ENCODE measurements at places on chromosomes 11 and 22.

- DNase-seq: no peak
These were observed 108.1 kb downstream of the EFCAB6 start for GRCh38 chr22:43704051-43704450.

DNA sequence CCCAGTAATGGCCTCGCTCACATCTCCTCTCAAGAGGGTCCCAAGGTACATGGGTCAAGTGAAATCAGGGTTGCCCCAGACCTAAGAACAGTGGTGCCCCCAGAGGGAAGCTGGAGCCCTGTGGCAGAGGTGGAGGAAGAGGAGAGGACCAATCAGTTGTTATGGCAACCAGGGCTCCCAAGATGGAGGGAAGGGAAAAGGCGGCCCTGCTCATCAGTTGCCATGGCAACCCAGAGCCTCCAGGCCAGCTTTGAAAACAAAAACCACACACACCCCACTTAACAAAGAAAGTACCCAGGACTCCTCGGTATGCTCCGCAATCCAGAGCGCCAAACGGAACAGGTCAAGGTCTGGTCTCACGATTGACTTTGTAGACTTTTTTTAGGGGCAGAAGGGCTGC, 53.5 kb upstream of the SLC35C1 start:
- DNase-seq: no peak

DNA sequence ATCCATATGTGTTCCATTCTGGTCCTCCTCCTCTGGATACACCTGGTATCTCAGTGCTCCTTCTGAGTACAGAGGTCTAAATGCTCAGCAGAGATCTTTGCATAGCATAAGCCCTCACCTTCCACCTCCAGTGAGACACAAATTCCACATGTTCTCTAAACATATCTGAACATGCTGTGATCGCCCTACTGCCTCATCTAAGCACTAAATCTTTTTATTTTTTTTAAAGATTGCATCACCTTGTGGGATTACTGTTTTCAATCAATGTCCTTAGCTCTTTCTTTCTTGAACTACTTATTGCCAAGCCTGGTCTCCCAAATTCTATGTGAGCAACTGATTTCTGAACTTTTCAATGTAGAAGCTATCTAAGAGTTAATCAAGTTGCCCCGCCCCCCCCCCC, 113.4 kb downstream of the TRPC6 start:
- no peak for DNase-seq

DNA sequence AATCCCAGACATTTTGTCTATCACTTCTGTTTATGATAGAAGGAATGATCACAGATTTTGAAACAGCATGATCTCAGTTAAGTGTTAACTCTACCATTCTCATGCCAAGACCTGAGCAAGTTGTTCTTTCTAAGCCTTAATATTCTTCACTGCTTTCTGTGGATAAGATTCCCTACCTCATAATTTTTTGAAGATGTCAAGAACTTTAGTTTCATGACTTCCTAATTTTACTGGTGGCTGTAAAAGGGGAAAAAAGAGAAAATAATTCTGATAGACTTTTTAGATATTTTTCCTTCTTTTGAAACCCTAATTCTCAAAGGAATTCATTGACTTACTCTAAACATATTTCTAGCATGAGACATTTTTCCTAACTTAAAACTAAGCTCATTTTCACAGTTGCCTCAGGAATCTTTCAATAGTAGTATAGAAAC, 520.0 kb upstream of the LUZP2 start:
- DNase-seq: no peak

DNA sequence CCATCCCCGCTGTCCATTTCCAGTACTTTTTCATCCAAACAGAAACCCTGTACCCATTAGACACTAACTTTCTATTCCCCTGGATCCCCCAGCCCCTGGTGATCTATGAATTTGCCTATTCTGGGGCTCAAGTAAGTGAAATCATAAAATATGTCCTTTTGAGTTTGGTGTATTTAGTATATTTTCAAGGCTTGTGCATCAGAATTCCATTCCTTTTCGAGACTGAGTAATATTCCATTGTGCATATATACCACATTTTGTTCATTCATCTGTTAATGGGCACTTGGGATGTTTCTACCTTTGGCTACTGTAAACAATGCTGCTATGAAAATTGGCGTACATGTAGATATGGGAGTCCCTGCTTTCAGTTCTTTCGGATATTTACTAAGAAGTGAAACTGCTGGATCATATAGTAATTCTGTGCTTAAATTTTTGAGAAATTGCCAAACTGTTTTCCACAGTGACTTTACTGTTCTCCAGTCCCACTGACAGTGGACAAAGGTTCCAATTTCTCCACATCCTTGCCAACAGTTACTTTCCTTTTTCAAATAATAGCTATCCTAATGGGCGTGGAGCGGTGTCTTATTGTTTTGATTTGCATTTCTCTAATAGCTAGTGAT, 16.1 kb downstream of the APLP2 start:
- DNase-seq: no peak

DNA sequence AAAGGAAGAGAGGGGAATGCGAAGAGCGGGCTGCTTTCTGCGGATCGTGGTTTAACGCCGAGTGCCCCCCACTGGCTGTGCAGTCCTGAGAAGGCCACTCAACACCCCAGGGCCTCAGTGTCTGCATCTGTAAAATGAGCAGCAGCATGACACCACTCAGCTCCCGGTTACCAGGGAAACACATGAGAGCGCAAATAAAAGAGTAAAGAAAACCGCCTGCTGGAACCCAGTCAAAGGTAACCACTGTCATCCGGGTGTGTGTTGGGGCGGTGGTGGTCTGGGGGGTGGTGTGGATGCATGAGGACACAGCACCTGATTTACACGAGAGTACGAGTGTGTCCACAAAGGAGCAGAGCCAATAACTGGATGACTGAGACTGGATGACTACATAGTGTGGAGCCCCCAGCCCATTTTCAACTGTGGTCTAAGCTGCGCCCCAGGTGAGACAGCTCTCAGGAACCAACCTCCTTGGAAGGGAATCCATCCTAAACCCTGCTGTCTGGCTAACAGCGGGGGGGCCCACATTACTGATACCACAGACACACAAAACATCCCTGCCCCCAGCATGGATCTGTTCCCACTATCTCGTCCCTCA, 5.7 kb downstream of the CELSR1 start:
- no peak for DNase-seq

- no peak for DNase-seq
These were observed 89.0 kb downstream of the RRAS2 start for GRCh38 chr11:14269692-14270573.

DNA sequence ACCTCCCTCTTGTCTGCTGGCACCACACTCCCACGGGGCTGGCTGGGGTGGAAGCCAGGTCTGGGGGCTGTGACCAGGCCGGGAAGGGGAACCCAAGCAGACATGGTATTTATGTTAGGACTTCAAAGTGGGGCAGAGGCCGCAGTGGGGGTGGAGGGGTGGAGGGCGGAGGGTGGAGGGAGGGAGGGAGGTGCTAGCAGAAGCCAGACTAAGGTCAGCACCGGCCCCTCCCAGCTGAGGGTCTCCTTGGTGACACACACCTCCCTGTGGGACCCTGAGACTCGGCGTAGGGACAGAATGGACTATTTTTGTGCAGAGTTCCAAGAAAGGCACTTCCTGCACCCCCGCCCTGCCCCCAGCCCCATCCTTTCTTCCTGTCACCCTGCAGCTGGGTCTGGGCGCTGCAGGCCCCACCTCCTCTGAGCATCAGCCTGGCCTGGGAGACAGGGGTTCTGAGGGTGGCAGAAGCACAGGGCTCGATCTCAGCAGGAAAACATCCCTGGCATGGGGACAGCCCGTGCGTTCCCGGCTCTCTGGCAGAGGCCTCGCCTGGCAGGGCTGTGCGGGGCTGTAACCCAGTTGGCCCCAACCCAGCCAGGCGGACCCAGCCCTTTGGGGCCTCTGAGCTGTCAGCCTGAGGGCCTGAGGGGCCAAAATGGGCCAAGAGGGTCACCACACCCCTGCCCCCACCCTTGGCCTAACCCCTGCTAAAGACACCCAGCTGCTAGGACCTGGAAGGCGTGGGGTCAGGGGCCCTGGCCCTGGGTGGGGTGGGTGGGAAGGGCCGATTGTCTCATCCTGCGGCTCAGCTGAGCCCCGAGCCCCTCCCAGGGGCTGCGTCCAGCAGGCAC, 9.6 kb upstream of the CD248 start:
- DNase-seq: no peak

GRCh38 chr22:39144101-39144767, 8.2 kb downstream of the CBX7 start:
- peak; percentile 54 for DNase-seq

GRCh38 chr22:20607157-20607907, 99.9 kb downstream of the MED15 start:
- DNase-seq: no peak

GRCh38 chr11:97570636-97571035, 1180.8 kb downstream of the JRKL start:
- DNase-seq: no peak

DNA sequence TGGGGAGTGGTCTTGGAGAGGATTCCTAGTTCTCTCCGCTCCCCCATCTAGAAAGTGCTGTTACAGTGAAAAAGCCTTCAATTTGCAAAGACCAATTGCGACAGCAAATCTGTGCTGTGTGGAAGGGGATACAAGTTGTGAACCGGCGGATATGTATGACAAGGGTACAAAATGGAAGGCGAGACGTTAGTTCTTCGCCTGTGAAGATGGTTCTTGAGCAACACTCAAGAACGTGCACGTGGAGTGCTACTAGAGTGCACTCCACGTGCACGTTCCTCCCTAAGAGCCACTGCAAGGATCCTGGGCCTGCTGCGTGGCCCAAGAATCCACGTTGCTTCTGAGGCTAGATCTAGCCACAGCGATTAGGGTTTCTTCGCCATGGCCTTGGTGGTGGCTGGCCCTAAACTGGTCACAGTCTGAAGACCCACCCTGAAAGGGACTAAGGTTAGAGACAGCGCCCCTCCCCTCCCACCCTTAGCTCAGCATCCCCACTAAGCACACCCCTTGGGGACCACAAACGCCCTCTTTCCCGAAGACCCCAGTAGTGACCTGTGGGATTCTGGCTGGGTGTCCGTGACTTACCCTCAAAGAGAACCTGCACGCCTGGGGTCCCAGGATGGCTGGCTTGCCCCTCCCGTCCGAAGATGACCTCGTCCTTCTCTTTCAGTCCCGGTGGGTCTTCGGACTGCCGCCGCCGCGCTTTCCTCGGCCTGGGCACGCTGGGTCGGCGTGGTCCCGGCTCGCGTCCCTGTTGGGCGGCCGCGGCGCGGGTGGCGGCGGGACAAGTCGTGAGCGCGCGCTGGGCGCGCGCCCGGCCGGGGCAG, 519 bp upstream of the PDE3B start:
- DNase-seq: no peak

DNA sequence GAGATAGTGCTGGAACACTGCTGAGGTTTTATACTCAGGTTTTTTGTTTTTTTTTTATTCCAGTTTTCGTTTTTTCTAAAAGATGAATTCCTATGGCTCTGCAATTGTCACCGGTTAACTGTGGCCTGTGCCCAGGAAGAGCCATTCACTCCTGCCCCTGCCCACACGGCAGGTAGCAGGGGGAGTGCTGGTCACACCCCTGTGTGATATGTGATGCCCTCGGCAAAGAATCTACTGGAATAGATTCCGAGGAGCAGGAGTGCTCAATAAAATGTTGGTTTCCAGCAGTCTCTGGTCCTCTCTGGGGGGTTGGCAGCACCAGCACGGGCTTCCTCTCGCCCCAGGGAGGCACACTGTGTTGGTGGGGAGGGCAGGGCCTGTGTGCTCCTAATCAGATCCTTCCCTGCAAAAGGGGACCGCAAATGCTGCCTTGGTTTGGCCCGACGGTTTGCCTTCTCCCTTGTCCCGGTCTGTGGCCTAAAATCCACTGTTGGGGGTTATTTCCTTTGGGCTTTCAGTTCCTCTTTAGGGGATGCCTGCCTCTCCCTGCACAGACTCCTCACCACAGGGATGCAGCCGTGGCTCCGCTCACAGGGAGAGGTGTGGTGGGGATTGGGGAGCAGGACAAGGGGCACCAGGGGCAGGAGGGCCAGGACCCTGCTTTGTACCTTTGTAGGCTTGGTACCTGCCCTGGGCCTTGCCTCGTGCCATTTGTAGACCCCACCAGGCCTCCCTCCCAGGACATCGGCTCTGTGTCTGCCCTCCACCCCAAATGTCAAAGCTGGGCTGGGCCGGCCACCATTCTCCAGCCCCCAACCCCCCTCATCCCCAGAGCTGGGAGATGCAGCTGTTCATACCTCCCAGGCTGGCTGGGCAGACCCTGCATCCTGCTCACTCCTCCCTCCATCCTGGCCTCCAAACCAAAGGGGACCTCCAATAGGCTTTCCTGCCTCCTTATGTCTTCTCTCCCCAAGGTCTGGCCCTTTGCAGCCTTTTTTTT, 13.5 kb downstream of the MCAT start:
- no peak for DNase-seq

GRCh38 chr11:110795112-110795624, 82.9 kb upstream of the ARHGAP20 start:
- DNase-seq: no peak

GRCh38 chr11:27514076-27514475, 7.5 kb upstream of the LIN7C start:
- no peak for DNase-seq

- DNase-seq: no peak
These were observed 588.2 kb downstream of the BRD1 start for GRCh38 chr22:49239264-49240015.

GRCh38 chr11:76859708-76860227, 950 bp upstream of the ACER3 start:
- no peak for DNase-seq

DNA sequence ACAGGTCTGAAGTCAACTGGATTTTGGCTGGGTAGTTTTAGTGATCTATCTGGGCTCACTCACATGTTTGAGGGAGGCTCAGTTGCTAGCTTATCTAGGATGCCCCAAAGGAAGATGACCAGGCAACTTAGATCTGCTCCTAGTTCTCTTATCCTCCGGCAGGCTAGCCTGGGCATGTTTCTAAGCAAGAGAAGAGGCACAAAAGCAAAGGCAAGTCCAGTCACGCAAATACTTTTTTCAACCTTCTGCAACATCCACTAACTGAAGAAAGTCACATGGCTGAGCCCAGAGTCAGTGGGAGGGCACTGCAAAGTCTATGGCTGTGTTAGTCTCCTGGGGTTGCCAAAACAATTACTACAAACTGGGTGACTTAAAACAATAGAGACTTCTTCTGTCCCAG, 32.9 kb upstream of the FSHB start:
- DNase-seq: no peak

DNA sequence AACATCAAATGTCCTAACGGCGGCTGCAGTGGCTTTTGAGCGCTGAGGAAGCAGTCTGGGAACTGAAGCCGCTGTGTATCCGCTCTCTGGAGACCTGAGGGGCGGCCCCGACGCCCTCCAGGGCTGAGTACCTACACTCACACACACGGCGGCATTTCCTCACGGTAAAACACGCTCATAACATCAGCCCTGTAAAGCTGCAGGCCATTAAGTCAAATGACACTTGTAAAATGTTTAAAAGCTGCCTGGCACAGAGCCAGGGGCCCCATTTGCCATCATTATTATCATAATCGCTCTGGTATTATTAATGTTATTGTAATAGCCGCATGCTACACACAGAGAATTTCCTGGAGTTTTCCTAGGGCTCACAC, 5.1 kb downstream of the CARS1 start:
- no peak for DNase-seq

- no peak for DNase-seq
These were observed 24.7 kb downstream of the TNRC6B start for GRCh38 chr22:40202225-40202944.

- DNase-seq: no peak
These were observed 172.0 kb downstream of the UVRAG start for GRCh38 chr11:75986966-75987365.

GRCh38 chr22:19998232-19998951, 18.2 kb downstream of the ARVCF start:
- no peak for DNase-seq

- DNase-seq: no peak
These were observed 1.5 kb upstream of the BAIAP2L2 start for GRCh38 chr22:38111925-38112355.

Data from stimulated activated naive CD4-positive, alpha-beta T cell treated with Interleukin-2 at 50 U/mL for 16 hours (primary cell).